ENCODE measurements at places on chromosomes 2 and 18. TPM values are rescaled to one million over a fixed set of nuclear protein-coding genes. Genes with fewer than 3 reads are reported as not detected.

Gene IL1B
- total RNA-seq, result 3.5 TPM

Gene DSG1
- 0.13 TPM for total RNA-seq

Gene PKDCC
- total RNA-seq, result 60.4 TPM

DNA sequence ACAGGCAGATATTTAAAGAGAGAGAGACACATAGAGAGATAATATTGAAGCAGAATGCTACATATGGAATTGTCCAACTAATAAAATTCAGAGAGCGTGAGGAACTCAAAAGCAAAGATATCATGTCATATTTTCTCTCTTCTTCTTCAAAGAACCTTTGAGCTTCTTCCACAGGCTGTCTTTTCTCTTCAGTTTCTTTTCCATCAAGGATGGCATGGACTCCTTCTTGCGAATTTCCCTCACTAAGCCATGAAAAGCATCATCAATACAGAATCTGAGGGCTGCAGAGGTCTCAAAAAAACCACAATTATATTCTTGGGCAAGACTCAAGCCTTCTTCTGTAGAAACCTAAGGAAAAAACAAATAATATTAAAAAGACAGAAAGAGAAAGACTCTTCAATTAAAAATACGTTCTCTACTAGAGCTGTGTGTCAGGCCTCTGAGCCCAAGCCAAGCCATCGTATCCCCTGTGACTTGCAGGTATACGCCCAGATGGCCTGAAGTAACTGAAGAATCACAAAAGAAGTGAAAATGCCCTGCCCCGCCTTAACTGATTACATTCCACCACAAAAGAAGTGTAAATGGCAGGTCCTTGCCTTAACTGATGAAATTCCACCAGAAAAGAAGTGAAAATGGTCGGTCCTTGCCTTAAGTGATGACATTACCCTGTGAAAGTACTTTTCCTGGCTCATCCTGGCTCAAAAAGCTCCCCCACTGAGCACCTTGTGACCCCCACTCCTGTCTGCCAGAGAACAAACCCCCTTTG, 371.9 kb downstream of the RIT2 start:
- DNase-seq, result no peak

DNA sequence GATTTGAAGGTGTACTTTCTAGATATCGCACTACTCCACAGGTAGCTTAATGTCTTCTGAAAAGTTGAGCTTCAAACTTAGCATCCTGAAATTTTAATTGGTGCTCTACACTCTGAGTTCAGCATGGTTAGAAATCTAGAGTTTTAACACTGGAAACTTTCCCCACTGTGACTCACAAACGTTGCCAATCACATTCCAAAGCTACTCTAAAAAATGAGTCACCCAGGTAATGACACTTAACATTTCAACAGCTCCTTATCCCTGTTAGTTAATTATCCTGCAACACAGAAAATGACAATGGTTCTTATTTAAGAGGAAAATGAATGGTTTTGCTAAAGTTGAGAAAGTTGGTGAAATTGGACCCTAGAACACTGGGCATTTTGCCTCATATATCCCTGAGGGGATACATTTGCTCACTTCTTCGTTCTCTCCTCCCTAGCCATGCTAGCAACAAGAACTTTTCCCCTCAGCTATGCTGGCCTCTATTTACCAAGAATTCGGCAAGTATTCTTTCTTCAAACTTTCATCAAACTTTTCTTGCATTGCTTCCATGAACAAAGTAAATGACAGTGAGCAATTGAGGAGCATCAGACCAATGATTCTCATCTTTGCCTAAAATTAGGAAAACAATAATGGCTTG, 1024.1 kb upstream of the KLHL29 start:
- DNase-seq, result no peak

GRCh38 chr2:110980339-110981062, 140.2 kb upstream of the BCL2L11 start:
- DNase-seq, result no peak

Gene IL1RN
- total RNA-seq, result 80.2 TPM

Gene LOXHD1
- total RNA-seq, result 0.29 TPM

DNA sequence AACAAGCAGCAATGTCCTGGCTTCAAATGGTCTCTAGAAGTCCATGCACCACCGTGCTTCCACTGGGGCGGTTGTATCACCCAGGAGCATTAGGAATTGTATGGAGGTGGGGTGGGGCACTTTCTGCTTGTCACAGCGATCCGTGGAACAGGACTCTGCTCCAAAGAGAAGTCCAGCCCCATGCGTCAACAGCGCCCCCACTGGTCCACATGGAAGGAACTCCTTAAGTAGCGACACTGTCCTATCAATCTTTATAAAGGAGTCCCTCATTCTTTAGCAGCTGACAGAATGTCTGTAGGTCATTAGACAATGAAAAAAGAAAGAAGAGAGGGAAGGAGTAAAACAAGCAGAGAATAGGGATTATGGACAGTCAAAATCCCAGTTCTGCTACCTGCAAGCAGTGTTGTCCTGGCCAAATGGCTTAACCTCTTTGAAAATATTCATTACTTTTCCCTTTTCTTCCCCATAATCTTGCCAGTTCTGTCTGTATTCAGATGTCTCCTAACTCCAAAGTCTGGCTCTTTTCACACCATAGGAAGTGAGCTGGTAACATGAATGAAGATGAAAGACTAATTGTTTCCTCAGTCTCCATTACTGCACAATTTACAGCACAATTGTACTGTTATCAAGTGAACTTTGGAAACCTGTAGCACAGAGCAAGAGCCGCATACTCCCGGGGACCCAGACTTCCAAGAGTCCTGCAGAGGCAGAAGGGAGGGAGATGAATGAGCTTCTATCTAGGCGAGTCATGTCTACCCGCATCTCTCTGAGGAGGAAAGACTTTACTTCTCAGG, 9.9 kb downstream of the NFE2L2 start:
- DNase-seq, result no peak

GRCh38 chr2:197777823-197778407, 7.2 kb downstream of the BOLL start:
- DNase-seq, result no peak

Gene DSC1
- not detected for total RNA-seq

- DNase-seq, result no peak
Measured at GRCh38 chr18:76668546-76668945, 153.8 kb upstream of the ZNF236 start.

Gene DNAJC5G
- total RNA-seq, result not detected

- peak; percentile 49 for DNase-seq
Measured at GRCh38 chr2:37020212-37020886, 54.0 kb upstream of the STRN start.

Gene ANKRD62
- not detected for total RNA-seq

Gene MAPRE2
- total RNA-seq, result 17.8 TPM

DNA sequence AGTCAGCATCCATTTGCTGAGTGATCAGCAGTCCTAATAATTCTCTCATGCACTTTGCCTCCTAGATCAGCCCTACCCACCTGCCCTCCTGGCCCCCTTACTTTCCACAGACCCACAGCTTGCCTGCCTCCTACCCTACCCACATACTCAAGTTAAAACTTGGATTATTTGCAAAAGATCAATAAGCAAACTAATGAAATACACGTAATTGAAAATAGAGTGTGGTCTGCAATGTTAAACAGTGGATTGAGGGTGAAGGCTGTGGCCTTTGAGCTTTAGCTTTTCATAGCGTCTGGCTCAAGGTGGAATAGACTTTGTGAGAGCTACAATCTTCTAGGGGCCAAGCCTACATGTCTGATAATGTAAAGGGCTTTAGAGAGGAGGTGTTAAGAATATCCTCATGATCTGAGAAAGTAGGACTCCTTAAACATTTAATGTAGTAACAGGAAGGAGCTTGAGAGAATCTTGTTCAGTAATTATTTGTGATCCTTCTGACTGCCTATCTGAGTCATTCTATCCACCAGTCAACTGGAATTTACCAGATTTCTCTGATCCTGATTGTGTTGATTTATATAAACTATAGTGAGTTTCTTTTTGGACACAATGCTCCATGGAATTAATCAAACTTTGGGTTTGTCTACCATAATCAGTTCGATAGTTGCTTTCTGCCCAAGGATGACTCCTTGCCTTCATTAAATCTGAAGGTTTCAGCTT, 310.0 kb downstream of the HRH4 start:
- DNase-seq, result no peak

Gene ATF2
- total RNA-seq, result 65.2 TPM

Gene ABCB11
- 0.18 TPM for total RNA-seq

Gene DCTN1
- total RNA-seq, result 143 TPM

DNA sequence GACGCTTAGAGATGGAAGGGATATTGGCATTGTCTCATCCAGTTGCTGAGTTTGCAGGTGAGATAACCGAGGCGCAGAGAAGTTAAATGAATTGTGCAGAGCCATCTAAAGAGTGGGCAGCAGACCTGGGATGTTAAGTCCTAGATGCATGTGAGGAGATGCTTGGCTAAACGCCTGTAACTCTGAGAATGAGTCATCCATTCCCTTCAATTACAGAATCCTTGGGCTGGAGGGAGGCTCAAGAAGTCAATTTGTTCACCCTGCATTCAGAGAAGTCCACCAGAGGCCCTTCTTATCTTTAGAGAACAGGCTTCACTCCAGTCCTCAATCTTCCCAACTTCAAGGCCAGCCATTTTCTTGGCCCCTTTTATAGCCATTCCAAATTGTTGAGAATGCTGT, 1.6 kb downstream of the EHD3 start:
- peak; percentile 34 for DNase-seq

DNA sequence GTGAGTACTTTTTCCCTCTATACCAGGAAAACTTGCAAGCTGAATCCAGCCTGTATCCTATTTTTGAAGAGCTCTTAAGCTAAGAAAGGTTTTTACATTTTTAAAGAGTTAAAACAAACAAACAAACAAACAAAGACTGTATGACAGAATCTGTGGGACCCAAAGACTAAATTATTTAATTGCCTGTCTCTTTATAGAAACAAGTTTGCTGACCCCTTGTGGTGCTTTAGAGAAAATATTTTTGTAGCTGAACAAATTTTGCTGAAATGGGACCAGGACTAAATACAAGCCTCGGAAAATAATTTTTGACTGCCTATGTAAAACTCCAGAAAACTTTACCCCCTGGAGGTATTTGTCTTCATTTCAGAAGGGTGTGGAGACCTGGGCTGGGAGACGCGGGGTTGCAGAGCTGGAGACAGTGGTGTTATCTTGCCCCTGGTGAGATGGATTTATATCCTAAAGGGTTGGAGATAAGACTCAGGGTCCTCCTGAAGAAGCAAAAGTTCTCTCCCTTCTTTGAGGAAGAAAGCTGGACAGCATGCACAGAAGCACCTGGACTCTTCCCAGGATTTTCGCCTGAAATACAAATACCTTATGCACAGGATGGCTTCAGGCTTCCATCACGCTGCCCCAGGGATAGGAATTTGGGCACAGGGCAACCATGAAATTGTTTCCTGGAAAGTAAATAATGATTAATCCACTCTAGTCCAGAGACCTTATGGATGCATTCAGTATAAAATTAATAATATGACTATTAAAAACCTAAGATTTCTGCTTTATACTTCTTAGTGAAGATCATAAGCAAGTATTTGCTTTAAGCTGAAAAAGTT, 54.3 kb downstream of the TMX3 start:
- no peak for DNase-seq

GRCh38 chr2:230893841-230894781, 29.4 kb downstream of the ITM2C start:
- DNase-seq, result no peak

- DNase-seq, result no peak
Measured at GRCh38 chr2:53770264-53770663, 2.7 kb downstream of the CHAC2 start.

DNA sequence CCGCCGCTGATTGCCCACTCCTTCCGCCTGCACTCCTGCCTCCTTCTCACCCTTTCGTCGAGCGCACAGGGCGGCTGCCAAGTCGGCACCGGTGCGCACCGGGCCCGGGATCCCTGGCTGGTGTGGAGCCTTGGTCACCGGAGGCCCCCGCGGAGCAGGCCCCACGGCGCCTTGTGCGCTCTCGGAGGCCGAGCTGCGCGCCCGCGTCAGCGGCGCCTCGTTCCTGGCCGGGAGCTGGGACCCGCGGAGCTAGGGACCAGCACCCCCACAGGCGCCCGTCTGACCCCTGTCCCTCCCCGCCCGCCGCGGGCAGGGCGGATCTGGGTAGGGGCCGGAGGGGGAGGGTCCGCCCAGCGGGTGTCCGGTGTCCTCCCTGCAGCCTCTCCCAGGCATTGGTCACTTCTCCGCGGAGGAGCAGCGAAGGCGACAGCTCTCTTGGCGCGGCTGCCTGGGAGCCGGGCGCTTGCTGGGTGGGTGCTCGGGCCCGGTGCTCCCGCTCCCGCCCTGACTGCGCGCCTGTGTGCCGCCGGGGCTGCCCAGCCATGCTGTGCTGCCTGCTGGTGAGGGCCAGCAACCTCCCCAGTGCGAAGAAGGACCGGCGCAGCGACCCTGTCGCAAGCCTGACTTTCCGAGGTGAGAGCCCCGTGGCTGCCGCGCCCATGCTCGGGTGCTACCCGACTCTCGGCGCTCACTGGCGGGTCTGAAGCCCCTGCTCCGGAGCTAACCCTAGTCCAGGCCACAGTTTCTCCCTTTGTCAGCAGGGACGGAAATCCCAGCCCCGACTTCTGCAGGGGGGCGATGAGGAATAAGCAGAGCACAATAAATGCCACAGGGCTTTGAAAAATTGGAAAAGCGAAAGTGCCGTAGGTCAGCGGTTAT, 13.2 kb downstream of the DYSF start:
- DNase-seq, result no peak

DNA sequence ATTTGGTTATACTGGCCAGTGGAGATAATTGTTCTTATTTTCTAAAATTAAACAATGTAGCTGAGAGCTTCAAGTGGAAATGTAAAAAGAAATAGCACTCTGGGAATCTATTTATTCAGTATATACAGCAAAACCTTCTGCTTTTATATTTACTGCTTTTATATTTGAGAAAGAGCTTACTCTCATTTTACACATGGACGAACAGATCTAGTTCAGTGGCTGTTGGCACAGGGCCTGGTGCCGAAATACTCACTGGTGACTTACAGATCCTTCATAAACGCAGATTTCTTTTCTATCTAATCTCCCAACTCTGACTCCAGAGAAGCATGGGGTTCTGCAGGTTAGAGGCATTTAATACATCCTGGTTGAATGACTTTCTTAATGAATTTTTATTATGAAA, 266.2 kb downstream of the ASXL3 start:
- no peak for DNase-seq

Gene SLC9A4
- 23.5 TPM for total RNA-seq

Gene B3GNT7
- 2.2 TPM for total RNA-seq

Gene ZBTB7C
- 72.1 TPM for total RNA-seq

- DNase-seq, result no peak
Measured at GRCh38 chr2:16228951-16229350, 288.6 kb downstream of the MYCN start.

Data from ureter (tissue), 1 donor.